DMS153 (cell line): ENCODE measurements at places on chromosomes 7 and 10.

DNA sequence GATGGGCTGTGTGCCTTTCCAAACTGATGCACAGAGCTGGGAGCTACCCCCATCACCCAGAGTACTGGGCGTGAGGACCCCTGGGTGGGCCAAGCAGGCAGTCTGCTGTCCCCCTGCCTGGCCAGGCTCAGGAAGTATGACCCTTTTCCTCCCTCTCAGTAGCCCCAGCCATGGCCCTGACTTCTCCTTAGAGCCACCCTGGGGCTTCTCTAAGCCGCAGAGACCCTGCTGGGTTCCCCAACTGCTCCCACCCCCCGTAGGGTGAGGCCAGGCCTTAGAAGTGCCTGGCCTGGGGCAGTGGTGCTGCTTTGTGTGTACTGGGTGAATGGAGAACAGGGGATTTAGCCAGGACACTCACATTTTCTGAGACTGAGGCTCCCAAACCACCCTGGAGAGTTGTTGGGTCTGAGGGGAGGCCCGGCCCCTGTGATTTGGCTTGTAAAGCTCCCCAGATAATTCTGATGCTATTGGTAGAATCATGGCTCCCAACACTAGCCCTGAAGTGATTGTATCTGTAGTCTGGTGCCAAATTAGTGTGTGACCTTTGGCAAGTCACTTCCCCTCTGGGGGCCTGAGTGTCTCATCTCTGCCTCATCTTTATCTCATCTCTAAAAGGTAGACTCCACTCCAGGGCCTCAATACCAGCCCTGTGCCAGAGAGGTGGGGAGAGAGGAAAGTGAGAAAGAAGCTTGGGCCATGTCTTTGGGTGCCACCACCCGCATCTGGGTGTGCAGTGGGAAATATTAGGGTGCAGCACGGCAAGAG, 99.7 kb upstream of the PPIF start:
- no peak for DNase-seq

GRCh38 chr10:28991333-28992270, 297.3 kb upstream of the LYZL1 start:
- peak; percentile 24 for DNase-seq

DNA sequence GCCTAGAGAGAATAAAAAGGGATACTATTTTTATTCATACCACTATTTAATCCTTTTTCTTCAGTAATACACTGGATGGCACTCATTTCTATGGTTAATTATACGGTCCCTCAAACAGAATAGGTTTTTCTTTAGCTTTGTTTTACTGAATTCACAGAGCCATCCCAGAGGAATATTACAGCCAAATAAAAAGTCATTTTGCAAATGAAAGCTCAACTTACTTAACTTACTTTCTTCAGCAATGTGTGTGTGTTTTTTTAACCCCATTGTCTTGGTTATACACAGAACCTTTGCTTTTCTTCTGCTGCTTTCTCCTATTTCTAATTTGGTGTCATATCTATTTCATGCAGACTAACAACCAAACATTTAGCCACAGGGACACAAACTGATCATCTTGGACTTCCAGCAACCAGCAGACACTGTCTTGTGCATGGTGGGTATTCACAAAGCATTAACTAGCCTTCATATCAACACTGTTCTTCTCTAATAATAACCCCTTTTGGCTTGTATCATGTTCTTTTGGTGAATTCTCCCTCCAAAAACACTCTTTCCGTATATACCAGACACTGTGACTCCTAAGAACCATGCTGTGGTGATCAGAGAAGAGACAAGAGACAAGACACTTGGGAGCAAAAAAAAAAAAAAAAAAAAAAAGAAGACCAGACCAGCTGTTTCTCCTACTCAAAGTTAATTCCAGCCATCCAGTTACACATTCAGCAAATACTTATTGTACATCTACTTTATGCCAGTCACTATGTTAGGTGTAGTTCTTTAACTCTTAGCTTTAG, 40.4 kb downstream of the PIP4K2A start:
- no peak for DNase-seq

- DNase-seq: no peak
These were observed 5.7 kb downstream of the SEMA3A start for GRCh38 chr7:84188786-84189405.

GRCh38 chr10:84360637-84361365, 32.4 kb downstream of the CCSER2 start:
- DNase-seq: no peak

- DNase-seq: no peak
These were observed 59.2 kb downstream of the C10orf90 start for GRCh38 chr10:126611303-126611702.

DNA sequence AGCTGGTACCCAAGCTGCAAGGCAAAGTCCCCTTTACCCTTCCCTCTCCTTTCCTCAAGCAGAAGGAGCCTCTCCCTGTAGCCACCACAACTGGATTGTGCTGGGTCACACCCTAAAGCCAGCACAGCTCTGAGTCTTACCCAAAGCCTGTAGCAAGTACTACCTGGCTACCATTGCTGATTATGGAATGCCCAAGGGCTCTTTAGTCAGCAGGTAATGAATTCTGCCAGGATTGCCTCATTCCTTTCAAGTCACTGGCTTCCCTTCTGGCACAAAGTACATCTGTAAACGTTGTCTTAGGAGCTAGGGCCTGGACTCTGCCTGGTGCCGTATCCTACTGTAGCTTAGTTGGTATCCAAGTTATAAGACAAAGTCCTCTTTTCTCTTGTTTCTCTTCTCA, 52.0 kb downstream of the FAS start:
- no peak for DNase-seq

DNA sequence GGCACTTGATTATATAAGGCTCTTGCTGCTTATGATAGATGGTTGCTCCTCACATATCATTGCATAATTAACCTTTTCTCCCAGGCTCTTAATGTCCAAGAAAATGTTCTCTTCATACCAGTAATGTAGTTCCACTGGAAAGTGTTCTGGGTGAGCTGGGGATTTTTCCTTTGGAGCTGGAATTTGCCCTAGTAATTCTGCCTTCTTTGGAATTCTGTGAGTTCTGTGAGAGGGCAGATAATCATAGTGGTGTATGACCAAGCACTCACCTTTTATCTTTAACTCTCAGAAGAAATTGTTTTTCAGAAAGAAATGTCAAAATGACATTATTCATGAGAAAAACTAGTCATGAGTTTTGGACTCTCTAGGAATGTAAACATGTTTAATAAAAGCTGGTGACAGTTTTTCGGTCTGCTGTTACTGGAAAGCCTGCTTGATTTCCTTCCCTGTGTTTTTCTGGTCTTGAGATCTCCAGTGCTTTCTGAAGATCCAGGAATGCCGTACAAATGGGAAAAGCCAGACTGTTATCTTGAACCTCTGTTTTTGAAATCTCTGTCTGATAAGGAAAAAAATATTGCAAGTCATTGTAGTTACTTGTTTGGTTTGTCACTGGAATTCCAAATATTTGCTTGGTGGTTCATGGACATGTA, 148.3 kb upstream of the PRPS1L1 start:
- DNase-seq: no peak

DNA sequence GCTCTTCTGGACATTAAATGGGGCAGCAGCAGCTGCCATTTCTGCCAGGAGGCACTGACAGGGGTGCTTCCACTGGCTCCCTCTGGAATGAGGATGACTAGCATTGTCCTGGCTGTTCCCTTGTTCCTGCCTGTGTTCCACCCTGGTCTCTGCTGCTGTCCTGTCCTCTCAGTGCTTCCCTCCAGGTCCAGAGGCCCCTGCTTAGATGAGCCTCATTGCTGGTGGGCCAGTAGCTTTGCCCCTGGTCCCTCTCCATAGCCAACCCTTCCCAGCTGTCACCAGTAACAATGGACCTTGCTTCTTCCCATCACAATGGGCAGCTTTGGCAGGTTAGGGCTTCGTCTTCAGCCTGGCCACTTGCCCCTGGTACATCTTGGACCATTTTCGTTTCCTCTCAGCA, 561.1 kb downstream of the TCERG1L start:
- DNase-seq: no peak

DNA sequence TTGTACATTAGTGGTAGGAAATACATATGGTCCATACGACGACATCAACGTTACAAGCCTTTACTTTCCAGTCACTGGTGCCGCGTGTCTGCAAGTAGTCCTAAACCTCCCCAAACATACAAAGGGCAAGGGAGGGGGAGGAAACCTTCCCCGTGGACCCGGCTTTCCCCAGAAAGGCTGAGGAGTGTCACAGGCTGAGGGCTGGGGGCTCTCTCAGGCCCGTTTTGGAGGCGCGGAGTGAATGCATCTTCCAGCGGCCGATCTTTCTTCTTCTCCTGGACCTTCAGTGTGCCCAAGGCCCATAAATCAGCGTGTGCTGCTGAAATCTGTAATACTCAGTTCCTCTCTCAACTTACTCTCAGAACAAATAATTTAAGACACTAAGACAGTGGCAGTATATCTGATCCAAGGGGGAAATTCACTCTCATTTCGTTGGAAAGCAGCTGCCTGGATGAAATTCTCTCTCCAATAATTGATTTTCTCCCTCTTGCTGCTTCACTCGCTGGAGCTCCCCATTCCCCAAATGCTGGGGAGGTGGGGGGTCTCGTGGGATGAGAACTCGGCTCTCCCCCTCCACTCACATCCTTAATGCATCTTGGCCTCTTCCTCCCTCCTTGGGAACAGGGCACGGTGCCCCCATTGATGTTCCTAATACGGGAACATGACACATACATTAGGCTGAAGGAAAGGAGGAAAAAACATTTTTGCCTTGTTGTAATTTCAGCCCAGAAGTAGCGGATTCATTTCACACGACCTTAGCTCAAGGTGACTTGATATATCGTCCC, 126.1 kb downstream of the ADARB2 start:
- DNase-seq: no peak

DNA sequence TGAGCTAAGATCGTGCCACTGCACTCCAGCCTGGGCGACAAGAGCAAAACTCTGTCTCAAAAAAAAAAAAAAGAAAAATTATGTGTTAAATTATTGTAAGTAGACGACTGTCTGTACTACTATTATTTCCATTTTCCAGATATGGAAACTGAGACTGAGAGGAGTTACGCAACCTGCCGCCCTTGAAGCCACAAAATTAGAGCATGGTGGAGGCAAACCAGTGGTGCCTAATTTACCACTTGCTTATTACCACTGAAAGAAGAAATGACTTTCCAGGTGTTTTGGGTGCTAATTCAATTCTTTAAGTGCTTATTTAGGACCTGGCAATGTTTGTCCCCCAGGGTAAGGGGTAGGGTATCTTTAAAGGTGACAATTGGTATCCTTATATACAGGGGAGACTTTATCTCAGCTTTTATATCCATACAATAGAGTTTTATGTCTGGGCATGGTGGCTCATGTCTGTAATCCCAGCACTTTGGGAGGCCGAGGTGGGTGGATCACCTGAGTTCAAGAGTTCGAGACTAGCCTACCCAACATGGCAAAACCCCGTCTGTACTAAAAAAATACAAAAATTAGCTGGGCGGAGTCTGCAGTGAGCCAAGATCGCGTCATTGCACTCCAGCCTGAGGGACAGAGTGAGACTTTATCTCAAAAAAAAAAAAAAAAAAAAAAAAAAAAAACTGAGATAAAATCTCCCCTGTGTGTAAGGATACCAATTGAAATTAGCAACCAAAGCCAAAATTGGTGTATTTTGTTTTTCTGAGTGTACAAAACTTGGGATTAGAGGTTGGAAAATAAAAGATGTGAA, 16.6 kb upstream of the CAMK1D start:
- no peak for DNase-seq

DNA sequence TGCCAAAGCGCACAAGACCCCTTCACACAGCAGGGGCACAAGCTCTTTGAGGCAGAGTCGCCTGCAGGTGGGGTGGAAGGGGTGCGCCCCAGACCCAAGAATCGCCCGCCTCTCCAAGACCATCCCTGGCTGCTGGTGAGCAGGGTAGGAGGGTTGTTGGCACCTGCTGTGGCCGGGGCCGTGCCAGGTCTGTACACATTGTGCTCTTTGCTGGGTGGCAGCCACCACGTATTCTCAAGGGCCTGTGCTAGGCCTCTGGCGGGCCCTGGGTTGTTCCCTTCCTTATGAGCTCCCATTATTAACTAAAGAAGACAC, 84.4 kb downstream of the LHPP start:
- peak; percentile 64 for DNase-seq

- no peak for DNase-seq
These were observed 6.3 kb downstream of the CXCL12 start for GRCh38 chr10:44378626-44379025.

DNA sequence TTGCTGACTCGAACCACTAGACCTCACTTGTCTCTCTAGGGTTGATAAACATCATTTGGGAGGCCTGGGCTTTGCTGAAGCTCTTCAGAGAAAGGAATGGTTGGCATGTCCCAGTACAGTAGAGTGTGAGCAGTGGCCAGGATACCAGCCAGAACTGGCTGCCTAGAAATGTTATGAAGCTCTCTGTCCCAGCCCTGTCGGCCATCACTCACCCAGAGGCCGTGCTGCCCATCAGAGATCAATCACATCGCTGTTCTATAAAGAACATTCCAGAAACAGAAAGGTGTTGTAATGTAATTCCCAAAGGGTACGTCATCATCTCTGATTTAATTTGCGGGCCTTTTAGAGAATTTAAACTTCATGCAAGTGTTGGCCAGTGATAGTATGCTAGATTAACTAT, 111.5 kb downstream of the PRPF18 start:
- no peak for DNase-seq

GRCh38 chr10:48399056-48399541, 92.6 kb downstream of the MAPK8 start:
- DNase-seq: no peak

GRCh38 chr7:120723465-120724385, 134.2 kb downstream of the TSPAN12 start:
- DNase-seq: no peak

DNA sequence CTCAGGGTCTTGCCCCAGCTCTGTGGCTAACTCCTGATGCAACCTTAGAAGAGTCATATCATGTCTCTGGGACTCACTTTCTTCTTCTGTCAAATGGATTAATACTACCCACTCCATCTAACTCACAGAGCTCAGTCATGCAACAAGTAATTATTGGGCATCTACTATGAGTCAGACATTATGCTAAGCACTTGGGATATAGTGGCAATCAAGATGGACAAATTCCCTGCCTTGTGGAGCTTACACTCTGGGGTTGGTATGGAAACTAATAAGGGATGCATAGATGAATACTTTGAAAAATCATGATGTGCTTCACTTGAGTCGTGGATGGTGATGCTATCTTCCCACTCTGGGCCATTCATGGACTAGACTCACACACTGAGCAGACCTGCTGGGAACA, 88.9 kb downstream of the KCNMA1 start:
- DNase-seq: no peak

DNA sequence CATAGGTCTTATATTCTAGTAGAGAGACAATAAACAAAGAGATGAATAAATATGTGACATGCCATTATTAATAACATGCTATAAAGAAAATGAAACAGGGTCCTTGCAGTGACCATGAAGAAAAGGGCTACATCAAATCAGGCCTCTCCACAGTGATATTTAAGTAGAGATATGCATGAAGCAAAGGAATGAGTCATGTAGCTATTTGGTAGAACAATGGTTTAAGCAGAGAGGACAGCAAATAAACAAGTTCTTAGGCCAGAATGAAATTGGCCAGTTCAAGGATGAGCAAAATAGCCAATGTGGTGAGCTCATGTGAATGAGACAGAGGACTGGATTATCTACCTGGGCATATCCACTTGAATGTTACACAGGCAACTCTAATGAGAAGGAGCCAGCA, 172.2 kb upstream of the FERD3L start:
- no peak for DNase-seq

GRCh38 chr7:34756691-34757090, 98.7 kb downstream of the NPSR1 start:
- peak; percentile 2 for DNase-seq

- DNase-seq: no peak
These were observed 155.8 kb upstream of the RHOBTB1 start for GRCh38 chr10:61099756-61100155.

GRCh38 chr7:157006829-157007469, 3.5 kb downstream of the MNX1 start:
- DNase-seq: no peak

- DNase-seq: no peak
These were observed 433.0 kb downstream of the ANKRD7 start for GRCh38 chr7:118657391-118658005.
